Activated gamma-delta T cell treated with anti-CD3 and anti-CD28 coated beads, Interleukin-2, amount 50 U/mL, for 16 hours (primary cell): ENCODE measurements at places on chromosomes 7 and 10.

GRCh38 chr10:61592581-61592980 lies 70.1 kb upstream of the CABCOCO1 start:
- DNase-seq: no peak

DNA sequence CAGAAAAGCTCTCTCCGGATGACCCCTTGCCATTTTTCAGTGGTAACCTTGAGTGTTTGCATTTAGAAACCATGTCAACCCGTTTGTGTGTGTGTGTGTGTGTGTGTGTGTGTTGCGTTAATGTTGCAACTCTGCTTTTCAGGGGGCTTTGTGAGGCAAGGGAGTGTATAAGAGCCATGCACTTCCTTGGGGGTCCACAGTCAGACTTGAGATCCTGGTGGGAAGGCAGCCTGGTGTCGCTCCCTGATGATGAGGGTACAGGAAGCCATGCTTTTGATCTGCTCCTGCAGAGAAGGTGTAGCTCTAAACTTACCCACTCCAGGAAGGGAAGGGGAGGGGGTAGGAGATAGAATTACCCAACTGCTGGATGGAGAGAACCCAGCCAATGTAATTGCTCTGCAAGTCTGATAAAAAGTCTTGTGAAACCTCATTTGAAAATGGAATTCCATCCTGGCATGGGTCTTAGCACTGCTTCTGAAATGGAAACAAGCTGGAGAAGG lies 10.7 kb downstream of the GRK5 start:
- DNase-seq: no peak

DNA sequence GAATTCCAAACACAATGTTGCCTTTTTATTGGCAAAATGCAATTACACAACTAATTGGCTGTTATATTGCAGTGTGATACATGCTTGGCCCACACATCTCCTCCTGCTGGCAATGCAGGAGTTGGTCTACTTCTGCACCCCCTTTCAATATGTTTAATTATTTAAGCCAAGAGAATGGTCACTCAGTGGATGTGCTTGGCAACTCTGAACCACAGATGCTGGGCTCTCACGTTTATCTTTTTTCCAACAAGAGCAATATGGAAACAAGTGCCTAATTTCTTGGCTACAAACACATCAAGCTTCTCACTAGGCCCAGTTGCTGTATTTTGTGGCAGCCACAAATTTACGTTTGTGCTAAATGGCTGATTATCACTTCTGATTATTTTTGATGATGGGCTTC lies 1149.2 kb upstream of the CELF2 start:
- no peak for DNase-seq

GRCh38 chr10:110868981-110869380 lies 2.7 kb upstream of the PDCD4 start:
- peak; percentile 33 for DNase-seq

DNA sequence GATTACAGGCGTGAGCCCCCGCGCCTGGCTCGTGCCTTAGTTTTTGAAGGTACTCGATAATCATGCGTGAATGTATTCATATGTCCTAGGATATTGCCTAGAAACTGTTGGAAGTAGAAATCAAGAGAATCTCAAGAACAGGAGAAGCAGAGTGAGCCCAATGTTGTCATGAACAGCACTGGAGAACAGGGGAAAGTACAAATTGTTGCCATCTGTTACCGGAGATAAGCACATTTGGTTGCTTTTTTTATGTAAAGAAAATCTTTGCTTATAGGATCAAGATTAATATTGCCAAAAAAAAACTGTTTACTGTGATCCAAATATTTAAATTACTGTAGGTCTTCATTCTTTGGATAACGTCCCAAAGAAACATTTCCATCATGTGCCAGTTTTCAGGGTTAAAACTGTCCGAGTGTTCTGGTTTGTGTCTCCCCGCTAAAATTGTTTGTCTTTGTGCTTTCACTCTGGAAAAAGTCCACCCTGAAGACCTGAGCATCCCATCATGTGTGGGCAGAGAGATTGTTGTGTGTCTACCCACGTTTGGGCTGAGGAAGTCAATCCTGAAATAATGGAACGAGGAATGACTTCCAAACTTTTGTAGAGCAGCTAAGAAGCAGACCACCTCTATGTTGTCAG lies 95.7 kb upstream of the CELF2 start:
- no peak for DNase-seq

DNA sequence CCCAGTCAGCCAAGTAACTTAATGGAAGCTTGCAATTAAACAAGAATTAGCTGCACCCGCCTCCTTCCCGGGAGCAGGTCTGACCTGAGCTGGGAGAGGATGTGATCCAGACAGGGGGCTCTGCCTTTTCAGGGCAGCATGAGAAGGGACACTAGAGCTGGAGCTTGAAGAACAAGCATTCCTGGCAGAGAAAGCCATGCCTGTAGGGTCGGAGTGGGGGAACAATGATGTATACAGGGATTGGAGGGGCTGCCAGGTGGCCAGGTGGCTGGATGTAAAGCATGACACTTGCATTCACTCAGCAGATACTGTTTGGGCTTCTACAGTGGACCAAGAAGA lies 112.5 kb downstream of the GRK5 start:
- no peak for DNase-seq

- no peak for DNase-seq
Measured at GRCh38 chr10:17744341-17744861, 7.6 kb upstream of the TMEM236 start.
